ENCODE measurements at places on chromosomes 12 and 14. TPM values are rescaled to one million over a fixed set of nuclear protein-coding genes. Genes with fewer than 3 reads are reported as not detected.

Gene KHNYN
- polyA plus RNA-seq, result 51.6 TPM

Gene CREBL2
- 31.0 TPM for polyA plus RNA-seq

- DNase-seq, result no peak
These were observed 418.7 kb downstream of the NPAS3 start for GRCh38 chr14:33357225-33358010.

GRCh38 chr12:49985981-49986380, 13.2 kb downstream of the AQP6 start:
- DNase-seq, result no peak

Measured in renal cortex interstitium (tissue), 15 donors.